Foreskin keratinocyte (primary cell): ENCODE measurements at places on chromosomes 16 and 17.

DNA sequence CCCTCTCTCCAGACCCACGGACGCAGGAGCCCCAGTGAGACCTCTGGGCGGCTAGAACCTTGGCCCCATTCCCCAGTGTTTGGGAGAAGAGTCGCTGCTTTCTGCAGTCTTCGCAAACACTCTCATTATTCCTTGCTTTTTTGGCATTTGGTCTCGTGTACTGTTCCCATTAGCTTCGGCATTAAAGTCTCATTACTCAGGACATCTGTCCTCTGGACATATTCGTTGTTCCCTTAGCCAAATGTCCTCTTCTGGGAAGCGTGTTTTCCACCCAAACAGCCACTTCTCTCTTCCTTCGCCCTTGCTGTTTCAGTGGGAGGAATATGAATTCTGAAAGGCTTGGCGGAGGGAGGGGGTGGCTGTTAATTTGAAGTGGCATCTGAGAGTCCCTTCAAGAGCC, 11.1 kb downstream of the SHISA6 start:
- DNase-seq = no peak

DNA sequence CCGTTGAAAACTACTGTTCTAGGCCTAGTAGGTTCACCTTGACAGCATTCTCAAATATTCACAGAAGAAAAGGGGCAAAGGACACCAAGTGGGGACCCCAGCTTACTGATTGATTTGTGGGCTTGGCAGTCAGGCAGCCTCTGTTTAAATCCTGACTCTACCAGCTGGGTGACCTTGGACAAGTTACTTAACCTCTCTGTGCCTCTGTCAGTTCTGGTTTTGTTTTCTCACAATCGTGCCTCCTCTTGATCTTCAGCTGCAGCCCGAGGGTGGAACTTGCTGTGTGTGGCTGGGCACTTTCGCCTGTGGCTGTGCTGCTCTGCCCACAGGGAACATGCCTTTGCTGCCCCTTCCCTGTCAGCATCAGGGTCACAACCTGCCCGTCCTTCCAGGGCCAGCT, 17.8 kb downstream of the RAP1GAP2 start:
- DNase-seq = no peak

DNA sequence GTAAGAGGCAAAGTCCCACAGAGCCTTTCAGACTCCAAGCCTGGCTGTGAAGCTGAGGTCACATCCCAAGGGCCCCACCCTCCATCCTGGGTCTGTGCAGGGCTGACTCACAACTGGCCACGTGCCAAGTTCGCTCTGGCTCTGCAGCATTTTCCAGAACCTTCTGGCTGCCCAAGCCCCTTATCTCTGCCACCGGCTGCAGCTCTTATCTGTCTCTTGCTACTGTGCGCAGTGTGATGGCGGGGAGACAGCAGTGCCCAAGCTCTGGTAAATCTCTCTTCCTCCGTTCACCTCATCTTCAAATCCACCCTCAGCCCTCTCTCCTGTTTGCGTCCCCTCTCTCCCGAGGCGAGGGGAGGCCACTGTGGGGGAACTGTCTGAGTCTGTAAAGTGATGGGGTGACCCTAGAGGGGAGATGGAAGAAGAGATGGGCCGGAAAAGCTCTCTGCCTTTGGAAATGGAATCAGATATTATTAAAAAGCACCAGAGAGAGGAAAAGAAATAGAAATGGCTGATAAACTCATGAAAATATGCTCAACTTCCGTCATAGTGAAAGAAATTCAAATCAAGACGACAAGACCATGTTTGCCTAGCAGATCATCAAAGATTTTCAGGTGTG, 162.7 kb upstream of the CDC42EP4 start:
- DNase-seq = peak; percentile 67

- DNase-seq = peak; percentile 34
These were observed 16.4 kb upstream of the GLG1 start for GRCh38 chr16:74623214-74623838.

GRCh38 chr17:58330538-58330996, 2.0 kb upstream of the TSPOAP1 start:
- DNase-seq = no peak

DNA sequence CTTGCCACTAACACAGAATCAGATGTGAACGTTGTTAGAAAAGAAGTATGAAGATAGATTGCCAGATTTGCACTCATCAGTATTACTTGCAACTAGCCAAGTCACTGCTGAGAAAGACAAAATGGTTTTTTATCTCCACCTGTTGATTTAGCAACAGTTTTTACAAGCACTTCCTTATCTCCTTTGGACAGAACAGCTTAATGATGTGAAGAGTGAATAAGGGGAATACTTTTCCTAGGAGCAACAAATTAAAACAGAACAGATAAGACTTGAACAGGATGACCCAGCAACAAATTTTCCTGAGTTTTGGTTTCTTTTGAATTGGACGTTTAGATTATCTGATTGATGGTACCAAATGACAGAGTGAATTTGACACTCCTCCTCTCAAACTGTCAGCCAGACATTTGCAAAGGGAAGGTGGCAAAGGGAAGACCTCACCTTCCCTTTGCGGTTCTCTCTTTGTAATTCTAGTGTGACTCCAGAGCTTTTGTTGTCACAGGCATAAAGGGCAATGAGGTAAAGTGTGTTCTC, 130.6 kb downstream of the NLK start:
- no peak for DNase-seq

DNA sequence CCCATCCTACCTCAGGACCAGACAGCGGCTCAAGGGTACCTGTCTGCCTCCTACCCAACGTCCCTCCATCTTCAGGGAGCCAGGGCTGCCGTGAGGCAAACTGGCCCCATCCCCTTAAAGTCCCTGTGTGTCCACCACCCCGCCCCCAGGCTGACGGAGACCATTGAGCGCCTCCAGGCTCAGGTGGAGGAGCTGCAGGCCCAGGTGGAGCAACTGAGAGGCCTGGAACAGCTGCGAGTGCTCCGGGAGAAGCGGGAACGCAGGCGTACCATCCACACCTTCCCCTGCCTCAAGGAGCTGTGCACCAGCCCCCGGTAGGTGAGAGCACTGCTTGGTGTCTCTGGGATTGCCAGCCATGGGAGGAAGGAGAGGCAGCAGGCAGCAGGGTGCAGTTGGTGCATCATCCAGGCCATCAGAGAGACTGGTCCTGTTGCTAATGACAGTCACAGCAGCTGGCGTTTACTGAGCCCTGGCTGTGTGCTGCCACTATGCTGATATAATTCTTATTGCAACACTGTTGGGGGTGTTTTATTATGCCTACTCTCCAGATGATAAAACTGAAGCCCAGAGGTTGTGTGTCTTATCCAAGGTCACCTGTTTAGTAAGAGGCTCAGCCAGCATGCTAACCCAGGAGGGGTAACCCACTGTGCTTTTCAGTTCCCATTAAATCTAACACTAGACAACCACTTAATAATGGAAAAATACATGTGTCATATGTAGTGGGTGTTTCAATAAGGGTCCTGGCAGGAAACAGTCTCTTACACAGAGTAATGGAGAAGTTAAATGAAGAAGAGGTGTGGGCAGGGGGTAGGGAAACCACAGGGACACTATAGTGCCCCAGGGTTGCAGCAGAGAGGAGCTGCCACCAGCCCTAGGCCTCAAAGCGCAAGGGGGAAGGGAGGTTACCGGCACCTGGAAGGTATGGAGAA, 10.3 kb upstream of the MRPL58 start:
- no peak for DNase-seq

DNA sequence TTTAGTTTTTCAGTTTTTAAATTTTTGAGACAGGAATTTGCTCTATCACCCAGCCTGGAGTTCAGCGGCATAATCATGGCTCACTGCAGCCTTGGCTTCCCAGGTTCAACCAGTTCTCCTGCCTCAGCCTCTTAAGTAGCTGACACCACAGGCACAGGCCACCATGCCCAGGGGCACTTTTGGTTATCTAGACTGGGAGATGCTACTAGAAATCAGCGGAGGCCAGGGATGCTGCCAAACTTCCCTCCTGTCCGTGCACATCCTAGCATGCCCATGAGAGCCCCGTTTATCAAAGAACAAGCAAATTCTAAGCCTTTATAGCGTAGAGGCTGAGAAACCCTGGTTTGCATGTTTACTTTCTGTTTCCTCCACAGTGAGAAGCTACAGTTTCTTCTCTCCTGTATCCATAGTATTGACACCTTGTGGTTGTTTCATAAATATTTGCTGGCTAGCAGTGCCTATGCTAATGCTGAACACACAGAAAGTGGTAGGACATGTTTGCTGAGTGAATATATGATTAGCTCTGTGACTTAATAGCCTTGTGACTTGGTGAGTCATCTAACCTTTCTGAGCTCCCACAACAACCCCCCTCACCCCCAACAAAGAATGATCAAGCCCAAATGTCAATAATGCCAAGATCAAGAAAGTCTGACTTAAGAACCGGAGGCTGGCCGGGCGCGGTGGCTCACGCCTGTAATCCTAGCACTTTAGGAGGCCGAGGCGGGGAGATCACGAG, 39.2 kb upstream of the MAF start:
- peak; percentile 88 for DNase-seq

- no peak for DNase-seq
These were observed 41.0 kb downstream of the USP22 start for GRCh38 chr17:21001813-21002221.

DNA sequence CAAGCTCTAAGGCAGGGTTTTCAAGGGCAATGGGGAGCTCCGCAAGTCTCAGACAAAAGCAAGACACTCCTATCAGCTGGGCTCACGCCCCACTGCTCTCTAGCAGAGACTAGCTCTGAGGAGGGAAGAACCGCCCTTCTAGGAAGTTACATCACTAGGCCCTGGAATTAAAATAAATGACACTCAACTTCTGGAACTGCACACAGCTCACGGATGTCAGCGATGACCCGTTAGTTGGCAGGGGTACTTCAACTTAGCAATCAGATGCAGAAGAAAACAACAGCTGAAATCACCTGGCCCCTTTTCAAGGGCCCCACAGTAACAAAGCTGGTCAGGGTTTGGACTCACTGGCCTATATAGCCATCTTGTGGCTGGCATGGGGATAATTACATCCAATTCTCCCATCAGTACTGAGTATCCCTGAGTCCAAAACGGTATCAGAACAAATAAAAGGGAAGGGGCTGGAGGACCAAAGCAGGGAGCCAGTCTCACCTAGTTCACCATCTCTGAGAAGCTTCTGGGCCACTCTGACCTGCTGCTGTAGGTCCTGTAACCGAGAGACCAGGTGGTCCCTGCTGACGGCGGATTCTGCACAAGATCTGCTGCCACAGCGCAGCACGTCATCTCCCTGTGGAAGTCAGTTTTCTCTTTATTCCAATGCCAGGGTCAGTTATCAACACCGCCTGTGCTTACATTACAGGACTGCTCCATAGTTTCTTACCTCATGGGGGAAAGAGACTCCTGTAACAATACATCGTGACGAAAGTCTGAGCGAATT, 22.2 kb downstream of the SERPINF1 start:
- no peak for DNase-seq

GRCh38 chr16:89596957-89597649, 16.3 kb upstream of the DPEP1 start:
- no peak for DNase-seq

- peak; percentile 17 for DNase-seq
These were observed 10.0 kb upstream of the CD300LD start for GRCh38 chr17:74601944-74602572.

GRCh38 chr16:52741351-52741750, 194.4 kb upstream of the TOX3 start:
- no peak for DNase-seq

GRCh38 chr16:49967012-49967559, 57.9 kb upstream of the CNEP1R1 start:
- DNase-seq = no peak

DNA sequence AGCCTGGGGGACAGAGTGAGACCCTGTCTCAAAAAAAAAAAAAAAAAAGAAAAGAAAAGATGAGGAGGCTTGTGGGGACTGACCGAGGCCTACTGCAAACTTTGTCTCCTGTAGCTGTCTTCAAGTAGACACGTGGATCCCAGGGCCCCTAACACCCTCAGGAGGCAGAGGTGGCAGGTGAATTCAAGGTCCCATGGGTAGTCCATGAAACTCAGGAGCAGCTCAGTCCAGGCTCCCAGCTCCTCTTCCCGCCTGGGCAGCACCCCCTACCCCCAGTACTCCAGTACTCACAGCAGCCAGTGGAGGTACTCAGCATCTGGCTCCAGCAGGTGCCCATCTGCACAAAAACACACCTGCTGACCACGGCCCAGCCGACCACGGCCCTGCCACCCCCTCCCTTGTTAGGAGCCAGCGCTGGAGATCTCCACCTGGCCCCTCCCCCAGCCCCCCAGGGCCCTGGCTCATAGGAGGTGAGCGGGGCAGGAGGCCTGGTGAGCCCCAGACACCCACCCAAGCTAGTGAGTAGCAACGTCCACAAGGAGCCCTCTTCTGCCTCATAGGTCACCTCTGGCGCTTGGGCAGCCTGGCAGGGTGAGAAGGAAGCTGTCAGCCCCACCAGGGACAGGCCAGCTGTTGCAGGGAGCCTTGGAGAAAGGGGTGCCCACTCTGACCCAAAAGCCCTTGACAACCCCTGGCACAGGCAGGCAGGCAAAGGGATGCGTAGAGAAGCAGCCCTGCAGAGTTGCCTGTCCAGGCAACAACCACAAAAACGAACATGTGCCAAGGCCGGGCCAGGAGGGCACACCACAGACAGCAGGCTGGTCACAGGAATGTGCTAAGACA, 3.8 kb downstream of the MRPL38 start:
- DNase-seq = no peak

- no peak for DNase-seq
These were observed 7.8 kb upstream of the ZNF200 start for GRCh38 chr16:3242709-3243108.

DNA sequence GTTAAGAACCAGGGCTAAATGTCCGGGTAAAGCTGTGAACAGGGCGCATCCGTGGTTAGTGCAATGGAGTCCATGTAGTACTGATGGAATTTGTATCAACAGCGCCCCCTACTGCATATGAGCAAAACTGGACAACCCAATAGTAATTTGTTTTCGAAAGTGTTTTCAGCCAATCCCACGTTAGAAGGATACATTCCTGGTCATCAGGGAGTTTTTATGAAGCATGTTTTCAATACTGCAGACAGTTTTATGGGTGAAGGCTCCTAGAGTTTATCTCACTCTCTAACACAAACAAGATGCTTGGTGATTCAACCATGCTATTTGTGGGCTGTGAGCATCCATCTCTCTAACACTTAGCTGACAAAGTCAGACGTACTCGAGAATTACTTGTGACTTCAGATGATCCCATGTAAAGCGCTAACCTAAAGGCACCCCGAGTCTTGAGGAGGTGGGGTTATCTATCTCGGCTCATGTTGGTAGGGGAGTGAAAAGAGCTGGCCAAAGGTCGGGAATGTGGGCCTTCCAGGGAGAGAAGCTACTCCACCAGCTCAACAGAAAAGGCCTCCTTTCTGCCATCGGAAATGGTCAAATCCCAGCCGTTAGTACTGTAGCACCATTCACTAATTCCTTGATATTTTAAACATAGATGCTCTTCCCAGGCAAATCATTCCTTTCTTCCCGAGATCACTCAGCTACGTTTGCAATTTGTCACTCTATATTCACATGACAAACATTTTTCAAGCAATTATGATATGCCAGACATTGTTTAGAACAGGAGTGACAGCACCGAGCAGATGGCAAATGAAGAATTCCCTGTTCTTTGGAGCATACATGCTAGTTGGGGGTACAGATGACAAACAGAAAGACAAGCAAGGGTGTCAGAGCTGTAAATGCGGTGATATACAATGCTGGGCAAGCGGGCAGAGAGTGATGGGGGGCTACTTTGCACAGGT, 46.9 kb upstream of the HNF1B start:
- DNase-seq = no peak
